NCI-H1436 (cell line): ENCODE measurements at places on chromosomes 12 and 14.
A peak's percentile ranks its signal among the peaks of the same experiment; 100 is the strongest.

GRCh38 chr12:119363037-119363436, 28.5 kb downstream of the CCDC60 start:
- DNase-seq = no peak

DNA sequence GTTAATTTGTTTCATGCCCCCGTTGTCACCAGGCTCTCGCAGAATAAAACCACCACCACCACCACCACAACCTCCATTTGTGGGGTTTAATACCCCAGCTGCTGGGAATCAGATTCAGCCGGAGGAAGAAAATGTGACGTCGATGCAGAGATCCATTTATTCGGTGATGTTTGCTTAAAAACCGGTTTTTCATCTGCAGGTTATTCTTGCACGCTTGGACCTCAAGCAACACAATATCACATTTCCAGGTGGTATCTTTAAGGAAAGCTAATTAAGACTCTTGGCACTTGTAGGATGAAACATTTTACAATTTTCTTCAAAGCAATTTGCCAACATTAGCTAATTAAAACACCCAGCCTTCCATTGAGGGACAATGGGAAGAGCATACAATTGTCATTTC, 39.8 kb downstream of the SPRING1 start:
- DNase-seq = no peak

DNA sequence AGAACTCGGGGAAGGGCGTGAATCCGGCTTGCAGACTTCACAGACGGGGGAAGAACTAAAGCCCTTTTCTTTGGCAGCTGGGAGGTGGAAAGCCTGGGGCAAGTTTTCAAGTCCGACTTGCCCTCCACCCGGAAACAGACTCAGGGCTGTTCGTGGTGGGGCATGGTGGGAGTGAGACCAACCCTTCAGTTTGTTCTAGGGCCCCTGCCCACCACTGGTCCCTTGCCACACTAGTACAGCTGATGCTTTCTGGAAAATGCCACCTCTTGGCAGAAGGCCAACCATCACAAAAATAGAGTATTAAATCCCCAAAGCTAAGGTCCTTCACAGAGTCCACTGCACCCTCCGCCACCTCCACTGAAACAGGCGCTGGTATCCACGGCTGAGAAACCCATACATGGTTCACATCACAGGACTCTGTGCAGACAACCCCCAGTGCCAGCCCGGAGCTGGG, 50.4 kb upstream of the DDX11 start:
- DNase-seq = no peak

- peak; percentile 4 for DNase-seq
Observed at GRCh38 chr12:90854136-90854689, 100.8 kb downstream of the CCER1 start.

- DNase-seq = no peak
Observed at GRCh38 chr12:64903479-64904152, 79.2 kb downstream of the TBC1D30 start.

DNA sequence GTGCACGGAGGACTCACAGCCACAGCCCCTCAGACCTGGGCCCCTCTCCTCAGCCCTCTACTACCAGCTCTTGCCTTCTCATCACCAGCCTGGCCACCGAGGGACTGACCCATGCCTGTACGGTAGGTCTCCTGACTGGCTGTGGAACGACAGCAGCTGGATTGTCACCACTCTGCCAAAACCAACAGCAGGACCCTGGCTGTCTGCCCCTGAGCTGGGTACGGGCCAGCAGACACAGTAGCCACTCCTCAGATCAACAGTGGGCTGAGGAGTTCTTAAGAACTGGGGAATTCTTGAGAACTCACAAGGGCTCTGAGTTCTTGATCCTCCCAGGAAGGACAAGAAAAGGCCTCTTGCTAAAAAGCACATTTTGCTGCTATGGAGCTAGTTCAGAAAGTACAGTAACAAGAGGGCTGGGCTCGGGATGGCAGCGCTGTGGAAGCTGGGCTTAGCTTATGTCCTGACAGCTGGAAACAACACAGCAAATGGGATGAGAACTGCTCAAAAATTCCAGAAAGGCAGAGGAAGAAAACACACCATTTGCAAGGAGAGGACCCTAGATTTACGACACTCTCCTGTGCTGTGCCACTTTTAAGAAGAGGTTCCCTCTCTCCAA, 176.4 kb downstream of the ANO2 start:
- DNase-seq = no peak

DNA sequence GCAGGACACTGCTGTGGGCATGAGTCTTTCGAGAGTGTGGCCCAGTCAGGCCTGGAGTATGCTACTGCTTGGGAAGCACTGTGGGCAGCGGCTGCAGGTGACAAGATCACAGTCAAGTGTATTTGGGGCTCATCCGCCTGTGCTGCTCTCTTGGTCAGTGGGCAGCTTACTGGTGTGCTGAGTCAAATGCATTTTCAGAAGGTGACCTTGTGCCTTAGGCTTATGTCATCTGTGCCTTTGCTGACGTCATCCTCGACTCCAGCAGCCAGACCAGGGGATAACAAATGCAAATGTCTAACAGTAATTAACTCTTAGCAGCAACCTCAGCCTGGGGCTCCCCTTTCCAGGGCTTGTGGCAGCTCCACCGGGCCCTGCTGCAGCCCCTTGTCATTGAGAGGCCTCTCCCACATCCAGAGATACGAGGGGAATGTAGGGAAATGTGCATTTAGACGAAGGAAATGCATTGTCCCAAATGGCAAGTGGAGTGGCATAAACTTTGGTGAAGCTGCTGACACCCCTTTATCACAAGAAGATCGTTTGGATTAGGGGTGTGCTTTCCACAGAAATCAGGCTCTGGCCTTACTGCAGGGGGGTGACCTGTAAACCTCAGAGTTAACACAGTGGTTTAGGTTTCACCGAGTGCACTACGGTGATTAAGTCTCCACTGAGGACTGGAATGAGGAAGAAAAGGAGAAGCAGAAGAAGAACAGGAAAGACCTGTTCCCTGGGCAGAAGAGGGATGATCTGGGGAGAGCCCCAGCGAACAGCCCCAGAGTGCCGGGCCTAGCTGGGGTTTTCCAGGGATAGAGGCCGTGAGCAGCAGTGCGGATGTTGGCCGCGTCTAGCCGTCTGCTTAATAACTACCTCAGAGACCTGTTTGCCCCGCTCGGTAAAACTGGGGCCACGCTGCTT, 39.7 kb downstream of the PSMA6 start:
- no peak for DNase-seq

DNA sequence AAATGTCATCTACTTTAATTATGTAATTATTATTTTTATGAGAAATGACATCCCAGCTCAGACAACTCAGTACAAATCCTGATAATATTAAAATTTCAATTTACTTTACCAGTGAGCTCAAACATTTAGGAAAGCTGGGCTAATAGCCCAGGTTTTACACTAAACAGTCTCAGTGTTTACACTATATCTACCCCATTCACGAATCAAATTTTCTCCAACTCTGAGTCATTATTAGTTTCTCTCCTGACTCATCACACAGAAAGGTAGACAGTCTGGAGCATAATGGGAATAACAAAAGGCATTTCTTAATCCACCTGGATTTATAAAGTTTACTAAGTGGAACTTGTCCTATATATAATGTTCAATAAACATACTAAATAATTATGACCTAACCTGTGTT, 5.7 kb downstream of the PAWR start:
- DNase-seq = no peak

GRCh38 chr14:29558516-29558915, 369.1 kb downstream of the PRKD1 start:
- no peak for DNase-seq

- DNase-seq = no peak
Observed at GRCh38 chr12:40837891-40838429, 145.7 kb downstream of the CNTN1 start.

DNA sequence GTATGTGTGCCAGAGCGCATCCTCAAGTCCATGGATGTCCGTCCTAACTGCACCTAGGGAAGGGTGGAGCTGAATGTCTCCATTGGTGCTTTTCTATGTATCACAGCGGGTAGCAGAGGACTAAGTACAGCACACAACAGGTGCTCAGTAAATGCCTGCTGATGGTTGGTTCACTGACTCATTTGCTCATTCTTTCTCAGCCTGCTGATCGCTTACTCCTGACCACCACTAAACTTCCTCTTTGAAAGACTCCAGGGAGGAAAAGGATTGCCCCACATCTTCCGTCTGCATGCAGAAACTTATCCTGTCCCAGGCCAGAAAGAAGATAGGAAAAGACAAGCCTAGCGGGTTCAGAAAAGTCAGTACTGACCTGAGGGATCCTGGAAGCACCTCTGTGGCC, 66.3 kb downstream of the B4GALNT3 start:
- no peak for DNase-seq

DNA sequence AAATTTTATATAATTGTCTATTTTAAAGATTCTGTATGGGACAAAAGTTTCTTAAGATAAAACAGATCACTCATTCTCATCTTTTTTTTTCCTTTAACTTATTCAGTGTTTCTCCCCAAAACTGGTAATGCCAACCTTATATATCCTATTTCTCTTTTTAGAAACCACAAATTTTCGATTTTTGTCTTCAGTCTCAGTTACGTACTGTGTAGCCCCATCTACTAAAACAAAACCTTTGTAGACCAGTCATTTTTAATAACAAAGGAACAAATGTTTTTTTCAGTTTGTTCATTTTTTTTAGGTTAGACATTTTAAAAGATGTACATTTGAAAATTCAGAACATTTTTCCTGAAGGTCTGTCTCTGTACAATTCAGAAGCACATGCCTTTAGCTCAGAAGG, 18.2 kb downstream of the PNMA1 start:
- DNase-seq = no peak
